ENCODE measurements at places on chromosomes 3 and 15. TPM values are rescaled to one million over a fixed set of nuclear protein-coding genes. Genes with fewer than 3 reads are reported as not detected.

CALML4 gene
- total RNA-seq, result 4.3 TPM

C15orf62 gene
- 0.32 TPM for total RNA-seq

GCNT3 gene
- not detected for total RNA-seq

DUOX1 gene
- 2.6 TPM for total RNA-seq

OIP5 gene
- 0.41 TPM for total RNA-seq

- no peak for DNase-seq
Observed at GRCh38 chr3:155332716-155333115, 39.2 kb upstream of the STRIT1 start.

DNA sequence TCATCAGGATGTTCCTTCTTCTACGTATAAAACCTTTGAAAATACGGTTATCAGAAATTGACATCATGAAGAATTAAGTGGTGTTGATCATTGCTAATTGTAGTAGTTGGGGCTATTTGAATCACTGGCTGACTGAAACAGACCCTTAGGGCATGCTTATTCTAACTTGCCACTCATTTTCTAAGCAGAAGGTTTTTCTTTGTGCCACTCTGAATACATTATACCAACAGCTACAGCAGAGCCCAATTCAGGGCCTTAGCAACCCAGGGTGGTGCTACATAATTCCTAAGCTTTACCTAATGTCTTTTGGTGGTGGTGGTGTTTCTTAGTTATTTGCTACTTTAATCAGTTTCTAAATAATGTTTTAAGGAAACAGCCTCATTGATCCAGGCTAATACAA lies 524.2 kb downstream of the NLGN1 start:
- DNase-seq, result no peak

- DNase-seq, result no peak
Observed at GRCh38 chr15:22888120-22888859, 49.8 kb downstream of the NIPA2 start.

DNA sequence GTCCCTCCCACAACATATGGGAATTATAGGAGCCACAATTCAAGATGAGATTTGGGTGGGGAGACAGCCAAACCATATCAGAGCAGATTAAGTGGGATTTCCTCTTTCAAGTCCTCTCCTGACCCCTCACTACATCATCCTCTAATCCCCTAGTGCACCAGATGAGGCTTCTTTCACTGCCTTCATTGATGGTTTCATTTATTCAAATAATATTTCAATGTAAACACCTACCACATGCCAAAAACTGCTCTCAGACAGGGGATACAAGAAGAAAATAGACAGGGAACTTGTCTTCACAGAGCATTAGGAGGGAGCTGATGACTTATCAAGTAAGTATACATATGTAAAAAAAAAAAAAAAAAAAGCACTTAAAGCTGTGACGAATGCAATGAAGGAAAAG lies 180.2 kb downstream of the NTRK3 start:
- no peak for DNase-seq

- no peak for DNase-seq
Observed at GRCh38 chr3:146543461-146544001, 876 bp downstream of the PLSCR1 start.

DNA sequence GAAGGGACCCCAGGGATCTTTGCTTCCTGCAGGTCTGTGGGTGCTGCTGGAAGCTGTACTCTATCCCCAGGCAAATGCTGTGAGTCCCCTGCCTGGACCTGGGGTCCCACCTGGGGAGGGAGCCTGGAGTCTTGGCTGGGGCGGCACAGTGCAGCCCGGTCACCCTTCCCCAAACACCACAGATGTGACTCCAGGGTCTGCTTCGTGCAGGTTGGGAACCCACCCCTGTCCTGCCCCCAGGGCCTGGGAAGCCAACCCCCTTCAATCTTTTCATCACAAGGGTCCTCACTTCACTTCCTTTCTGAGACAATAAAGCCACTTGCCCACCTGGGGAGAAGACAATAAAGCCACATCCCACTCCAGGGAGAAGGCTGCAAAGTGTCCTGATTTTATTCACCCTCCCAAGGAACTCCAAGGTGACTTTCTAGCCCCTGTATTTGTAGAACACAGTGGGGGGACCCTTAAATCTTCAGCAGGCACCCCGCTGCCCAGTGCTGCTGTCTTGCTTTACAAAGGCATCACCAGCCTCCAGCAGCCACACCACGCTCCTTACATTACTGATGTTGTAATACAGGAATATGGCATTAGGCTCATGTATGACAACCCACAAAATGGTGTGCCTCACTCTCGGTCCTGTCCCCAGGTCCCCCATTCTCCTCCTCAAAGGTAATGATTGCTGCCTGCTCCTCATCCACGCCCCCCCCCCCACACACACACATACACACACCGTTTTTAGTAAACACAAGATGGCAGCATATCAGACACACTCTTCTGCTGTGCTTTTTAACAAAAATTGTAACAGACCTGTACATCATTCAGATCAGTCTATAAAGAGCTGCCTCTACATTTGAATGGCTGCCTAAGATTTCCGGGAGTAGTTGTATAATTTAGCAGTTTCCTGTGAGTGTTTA lies 9.9 kb downstream of the C3orf22 start:
- DNase-seq, result peak; percentile 4

DNA sequence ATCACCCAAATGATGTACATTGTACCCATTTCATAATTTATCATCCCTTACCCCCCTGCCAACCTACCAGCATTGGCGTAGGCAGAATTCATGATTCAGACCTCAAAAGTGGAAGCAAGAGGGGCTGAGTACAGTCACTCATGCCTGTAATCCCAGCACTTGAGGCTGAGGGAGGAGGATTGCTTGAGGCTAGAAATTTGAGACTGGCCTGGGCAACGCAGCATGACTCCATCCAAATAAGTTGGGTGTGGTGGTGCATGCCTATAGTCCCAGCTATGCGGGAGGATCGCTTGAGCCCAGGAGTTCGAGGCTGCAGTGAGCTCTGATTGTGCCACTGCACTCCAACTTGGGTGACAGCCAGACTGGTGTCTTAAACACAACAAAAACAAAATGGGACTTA lies 10.4 kb downstream of the TTC14 start:
- no peak for DNase-seq

DNA sequence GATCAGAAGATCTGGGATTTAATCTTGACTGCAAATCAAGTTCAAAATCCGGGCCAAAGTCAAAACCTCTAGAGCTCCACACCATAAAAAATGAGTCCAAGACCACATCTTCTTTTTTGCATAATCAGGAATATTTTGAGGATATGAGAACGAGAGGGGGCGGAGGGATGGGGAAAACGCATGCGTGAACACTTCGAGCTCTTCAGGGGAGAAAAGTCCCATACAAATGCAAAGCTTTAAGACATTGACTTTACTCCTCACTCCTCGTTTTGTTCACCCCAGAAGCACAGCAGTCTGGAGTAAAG lies 68.2 kb downstream of the SUMF1 start:
- no peak for DNase-seq

Measured in left cardiac atrium (tissue), 4 donors.